CD4-positive, alpha-beta T cell treated with Interleukin-10 for 1 hour (primary cell): ENCODE measurements at places on chromosomes 12 and 14.

DNA sequence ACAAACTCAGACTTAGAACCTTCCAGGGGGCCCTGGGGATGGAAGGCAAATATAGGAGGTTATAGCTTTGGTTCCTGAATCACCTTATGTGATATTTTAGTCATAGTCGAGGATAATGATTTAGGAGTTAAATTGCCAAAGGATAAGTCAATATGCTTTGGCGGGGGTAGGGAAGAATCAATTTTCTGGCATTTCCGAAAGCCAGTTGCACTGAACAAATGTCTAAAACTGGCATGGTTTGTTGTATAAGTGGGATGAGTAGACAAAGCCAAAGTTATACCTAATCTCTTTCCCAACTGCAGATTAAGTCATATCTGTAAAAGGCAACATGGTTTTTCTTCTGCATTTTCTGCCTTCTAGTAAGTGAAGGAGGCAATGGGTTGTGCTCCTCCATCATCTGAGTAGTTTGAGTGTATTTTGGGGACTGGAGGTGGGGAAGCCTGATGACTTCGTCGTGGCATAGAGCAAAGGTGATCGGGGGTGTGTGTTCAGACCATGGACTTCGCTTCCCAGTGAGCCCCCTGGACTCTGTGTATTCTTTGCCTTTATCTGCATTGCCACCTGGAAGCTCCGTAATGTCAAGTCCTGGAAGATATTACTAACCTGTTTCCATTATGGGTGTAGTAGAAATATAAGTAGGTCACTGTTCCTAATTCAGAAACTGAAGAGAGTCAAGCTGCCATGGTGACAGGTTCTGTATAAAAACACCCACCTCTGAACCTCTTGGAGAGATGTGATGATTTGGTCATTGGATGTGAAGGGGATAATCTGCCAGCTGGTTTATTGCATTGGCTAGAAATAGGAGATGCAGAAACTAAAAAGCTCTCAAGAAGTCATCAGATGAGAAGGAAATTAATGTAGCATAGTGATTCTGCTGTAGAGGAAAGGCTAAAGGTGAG, 24.5 kb downstream of the PPFIBP1 start:
- no peak for DNase-seq

DNA sequence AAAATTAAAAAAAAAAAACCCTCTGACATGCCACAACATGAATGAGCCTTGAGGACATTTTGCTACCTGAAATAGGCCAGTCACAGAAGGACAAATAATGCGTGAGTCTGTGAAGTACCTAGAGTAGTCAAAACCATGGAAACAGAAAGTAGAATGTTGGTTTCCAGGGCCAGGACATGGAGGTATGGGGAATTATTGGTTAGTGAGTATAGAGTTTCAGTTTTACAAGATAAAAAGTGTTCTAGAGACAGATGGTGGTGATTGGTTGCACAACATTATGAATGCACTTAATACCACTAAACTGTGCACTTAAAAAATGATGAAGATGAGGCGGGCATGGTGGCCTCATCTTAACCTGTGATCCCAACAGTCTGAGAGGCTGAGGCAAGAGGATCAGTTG, 47.6 kb upstream of the ZFP36L1 start:
- no peak for DNase-seq

DNA sequence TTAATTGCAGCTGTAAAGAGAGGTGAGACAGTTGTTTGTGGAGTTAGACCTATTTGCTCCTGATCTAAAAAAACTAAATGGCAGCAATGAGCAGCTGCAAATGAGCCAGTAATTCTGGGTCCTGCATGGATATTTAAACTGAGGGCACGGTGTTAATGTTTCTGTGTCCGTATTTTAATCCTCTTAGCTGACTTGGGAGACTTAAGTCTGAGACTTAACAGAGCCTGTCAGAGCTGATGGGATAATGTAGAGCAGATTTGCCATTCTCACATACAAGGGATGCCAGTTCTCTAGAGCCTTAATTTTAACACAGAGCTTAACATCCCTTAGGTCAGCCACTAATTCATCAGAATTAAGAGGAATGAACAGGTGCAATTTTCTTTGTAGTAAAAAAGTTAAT, 178.6 kb upstream of the PDE3A start:
- no peak for DNase-seq

- peak; percentile 62 for DNase-seq
Measured at GRCh38 chr12:54294152-54294952, 6.5 kb downstream of the NFE2 start.

- DNase-seq: no peak
Measured at GRCh38 chr12:29580971-29581370, 83.5 kb upstream of the OVCH1 start.

- DNase-seq: no peak
Measured at GRCh38 chr12:94427501-94428381, 31.9 kb downstream of the CEP83 start.

GRCh38 chr12:85920324-85920947, 46.3 kb downstream of the NTS start:
- peak; percentile 3 for DNase-seq

DNA sequence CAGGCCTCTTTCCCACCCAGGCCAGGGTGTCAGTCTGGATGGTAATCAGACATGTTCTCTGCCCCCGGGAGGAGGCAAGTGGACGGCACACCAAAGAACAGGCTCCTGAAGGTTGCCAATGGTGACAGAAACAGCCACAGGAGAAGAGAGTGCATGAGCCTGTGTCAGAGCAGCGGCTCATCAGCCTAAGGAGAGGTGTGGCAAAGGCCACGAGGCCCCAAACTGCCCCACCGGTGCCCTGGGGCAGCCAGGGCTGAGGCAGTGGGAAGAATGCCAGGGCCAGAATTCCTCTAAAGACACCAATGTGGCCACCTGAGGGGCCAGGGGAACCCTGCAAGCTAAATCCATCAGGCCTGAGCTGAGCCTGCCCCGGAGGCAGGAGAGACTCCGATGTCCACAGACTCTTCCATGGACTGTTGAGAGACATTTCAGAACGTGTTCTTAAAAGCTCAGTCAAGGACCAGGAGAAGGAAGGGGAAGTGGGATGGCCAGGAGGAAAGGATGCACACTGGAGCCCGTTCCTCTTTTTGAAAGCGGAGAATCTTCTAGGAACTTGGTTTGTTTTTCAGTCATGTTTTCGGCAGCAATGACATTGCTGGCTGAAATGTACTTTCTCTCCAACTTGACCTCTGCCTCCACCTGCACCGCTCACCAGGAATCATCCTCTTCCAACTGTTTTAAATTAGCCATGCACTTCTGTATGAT, 176.3 kb upstream of the FKBP4 start:
- no peak for DNase-seq

- no peak for DNase-seq
Measured at GRCh38 chr12:24049101-24049500, 99.6 kb upstream of the SOX5 start.

- DNase-seq: no peak
Measured at GRCh38 chr14:59481871-59482540, 2.2 kb downstream of the L3HYPDH start.

GRCh38 chr12:116882742-116883141, 1.5 kb upstream of the HRK start:
- no peak for DNase-seq

- no peak for DNase-seq
Measured at GRCh38 chr12:51388069-51388799, 3.0 kb downstream of the GALNT6 start.

DNA sequence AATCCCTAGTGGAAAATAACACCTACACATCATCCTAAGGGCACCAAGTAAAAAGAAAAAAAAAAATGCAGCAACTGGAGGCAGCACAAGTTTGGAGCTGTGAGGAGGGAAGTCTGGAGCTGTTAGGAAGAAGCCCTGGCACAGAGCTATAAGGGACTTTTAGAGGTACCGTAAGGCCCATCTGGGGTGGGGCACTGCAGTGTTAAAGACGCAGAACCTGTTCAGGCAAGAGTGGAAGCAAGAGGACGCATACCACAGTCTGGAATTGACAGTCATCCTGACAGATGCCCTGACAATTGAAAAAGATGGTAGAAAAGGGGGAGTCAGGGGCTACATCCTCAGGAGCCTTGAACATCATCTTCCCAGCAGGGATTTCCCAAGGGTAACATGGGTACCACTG, 195.9 kb upstream of the PLEKHG7 start:
- no peak for DNase-seq

DNA sequence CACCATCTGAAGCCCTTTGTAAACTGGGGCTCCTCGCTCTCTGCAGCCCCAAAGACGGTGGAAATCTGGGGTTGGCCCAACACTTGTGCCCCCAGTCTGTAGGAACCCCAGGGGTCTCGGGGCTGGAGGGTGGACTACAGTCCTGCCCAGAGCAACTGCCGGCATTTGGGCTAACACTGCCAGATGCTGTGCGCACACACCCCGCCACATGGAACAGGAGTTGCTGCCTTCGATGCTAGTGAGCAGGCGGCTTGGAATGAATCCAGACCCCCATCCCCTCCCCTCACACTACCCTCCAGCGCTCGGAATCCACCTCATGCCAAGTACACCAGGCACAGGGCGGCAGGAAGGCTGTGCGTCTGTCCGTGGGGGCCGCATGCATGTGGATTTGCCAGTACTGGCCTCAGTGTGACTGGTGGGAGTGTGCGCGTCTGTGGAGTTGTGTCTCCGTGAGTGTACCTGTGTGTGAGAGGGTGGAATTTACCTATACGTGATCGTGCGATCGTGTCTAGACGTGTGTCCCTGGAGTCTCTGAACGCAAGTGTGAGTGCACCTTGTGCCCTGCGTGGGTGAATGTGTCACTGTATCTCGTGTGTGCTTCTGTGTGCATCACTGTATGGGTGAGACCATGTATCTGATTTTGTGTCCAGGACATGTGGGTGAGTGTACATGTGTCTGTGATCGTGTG, 5.1 kb downstream of the LHX5 start:
- no peak for DNase-seq

DNA sequence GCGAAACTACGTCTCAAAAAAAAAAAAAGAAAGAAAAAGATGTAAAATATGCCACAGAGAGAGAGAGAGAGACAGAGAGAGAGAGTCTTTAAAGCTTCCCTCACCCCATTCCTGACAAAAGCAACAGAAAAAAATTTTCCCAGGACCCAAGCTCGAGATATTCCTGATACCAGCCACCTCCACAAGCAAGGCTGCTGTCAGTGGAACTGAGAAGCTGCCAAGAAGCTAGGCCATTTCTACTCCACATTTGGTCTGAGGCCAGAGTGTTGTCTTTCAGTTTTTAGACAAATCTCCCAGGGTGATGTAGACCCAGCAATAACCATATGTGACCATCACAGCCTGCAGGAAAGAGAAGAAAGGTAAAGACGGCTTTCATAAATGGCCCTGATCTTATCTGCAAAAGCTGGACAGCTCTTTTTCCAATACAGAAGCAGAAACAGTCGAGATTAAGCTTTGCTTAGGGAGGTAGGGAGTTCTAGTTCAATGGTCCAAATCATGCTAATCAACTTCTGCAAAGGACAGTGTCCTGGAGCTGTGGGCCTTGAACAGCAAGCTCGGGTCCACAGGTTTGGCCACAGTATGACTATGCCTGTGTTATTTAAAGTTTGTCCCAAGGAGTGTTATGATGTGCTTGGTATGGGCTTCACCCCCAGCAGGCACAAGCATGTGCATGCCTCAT, 130.3 kb upstream of the NUDT4 start:
- no peak for DNase-seq

- no peak for DNase-seq
Measured at GRCh38 chr12:24246934-24247333, 297.5 kb upstream of the SOX5 start.

- DNase-seq: no peak
Measured at GRCh38 chr12:50723865-50724264, 40.0 kb upstream of the ATF1 start.

DNA sequence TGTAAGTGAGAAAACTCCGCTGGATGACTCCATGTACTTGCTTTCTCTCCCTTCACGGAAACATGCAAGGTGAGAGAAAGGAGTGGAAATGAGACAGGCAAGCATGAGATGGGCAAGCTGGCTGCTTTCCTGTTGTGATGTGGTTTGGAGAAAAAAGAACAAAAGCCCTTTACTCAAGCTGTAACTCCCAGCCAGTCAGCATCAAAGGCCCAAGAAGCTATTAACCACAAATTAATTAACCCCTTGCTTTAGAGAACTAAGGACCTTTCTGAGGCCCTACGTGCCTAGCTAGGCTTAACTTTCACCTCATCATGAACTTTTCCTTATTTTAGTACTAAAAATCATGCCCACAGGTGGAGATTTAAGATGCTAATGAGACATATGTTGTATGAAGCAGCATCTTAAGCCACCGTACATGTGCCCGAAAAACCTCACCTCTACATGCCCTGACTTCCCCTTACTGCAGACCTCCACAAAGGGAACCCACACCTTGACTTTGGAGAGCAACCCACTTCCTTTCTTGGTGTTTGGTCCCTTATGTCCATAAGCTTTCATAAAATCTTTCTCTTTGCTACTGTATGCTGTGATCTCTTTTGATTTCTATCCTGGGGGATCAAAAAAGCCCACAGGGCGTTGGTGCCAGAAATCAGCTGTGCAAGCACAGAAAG, 87.0 kb downstream of the GALNT8 start:
- peak; percentile 33 for DNase-seq

GRCh38 chr12:130645751-130646150, 70.3 kb downstream of the RIMBP2 start:
- DNase-seq: no peak

- DNase-seq: no peak
Measured at GRCh38 chr14:104895207-104895785, 29.4 kb upstream of the PLD4 start.

GRCh38 chr14:96091941-96092411, 52.8 kb downstream of the C14orf132 start:
- no peak for DNase-seq

- no peak for DNase-seq
Measured at GRCh38 chr14:37588956-37589714, 5.9 kb downstream of the FOXA1 start.

GRCh38 chr12:65695113-65695865, 129.0 kb upstream of the HMGA2 start:
- DNase-seq: no peak

GRCh38 chr14:76391981-76392690, 16.2 kb downstream of the ESRRB start:
- no peak for DNase-seq
